PC-3 (cell line): ENCODE measurements at places on chromosomes 2 and 18.
A peak's percentile ranks its signal among the peaks of the same experiment; 100 is the strongest.

GRCh38 chr18:5159080-5159479 lies 38.0 kb downstream of the AKAIN1 start:
- DNase-seq = no peak

DNA sequence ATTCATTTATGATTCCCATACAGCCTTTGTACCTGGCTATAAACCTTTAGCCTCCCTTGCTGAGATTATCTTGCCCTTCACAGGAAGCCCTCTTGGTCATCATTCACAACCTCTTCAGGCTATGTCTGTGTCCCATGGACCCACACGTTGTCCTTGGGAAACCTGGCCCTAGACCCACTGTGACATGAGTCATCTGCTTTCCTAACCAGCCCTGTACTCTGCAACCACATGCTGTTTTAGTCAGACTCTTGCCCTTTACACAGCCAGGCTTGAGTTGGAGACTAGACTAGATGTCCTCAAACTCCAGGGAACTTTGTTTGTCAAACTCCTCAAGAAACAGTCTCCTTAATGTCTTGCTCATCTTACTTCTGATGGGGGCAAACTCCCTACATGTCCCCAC lies 229.3 kb upstream of the ZSWIM2 start:
- DNase-seq = peak; percentile 21

GRCh38 chr18:10139783-10140410 lies 226.1 kb downstream of the VAPA start:
- DNase-seq = peak; percentile 49

DNA sequence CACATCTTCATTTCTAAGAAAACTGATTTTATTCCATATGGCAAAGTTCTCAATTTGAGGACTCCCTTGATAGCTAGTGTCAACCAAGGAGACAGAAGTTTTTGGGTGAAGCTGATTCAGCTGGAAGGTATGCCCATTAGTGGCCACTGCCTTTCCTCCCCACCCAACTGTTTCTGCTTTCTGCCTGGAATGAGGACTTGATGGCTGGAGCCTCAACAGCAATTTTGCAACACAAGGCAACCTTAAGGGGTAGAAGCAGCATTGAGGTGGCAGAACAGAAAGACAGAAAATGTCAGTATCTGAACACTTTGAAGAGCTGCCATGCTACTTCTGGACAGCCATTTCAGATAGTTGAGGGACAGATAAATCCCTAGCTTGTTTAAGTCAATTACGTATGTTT lies 47.0 kb downstream of the INHBB start:
- DNase-seq = peak; percentile 27

GRCh38 chr2:160427629-160428404 lies 65.8 kb downstream of the RBMS1 start:
- DNase-seq = no peak

DNA sequence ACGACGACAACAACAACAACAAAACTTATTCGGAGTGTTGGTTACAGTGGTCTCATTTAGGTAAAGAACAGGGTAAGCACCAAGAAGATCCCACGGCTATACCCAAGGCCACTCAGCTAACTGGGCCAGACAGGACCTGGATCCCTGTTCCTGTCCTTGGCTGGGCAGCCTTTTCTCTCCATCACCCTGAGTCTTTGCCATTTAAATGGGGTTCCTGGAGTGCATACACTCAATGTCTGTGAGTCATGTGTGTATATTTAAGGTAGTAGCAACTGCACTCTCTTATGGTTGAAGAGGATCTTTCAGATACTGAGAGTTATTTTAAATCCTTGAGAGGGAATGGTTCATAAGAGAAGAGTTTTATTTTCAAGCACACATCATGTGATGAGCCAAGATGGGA lies 35.3 kb downstream of the ADCYAP1 start:
- DNase-seq = no peak

GRCh38 chr2:45011621-45012602 lies 2.7 kb upstream of the SIX2 start:
- no peak for DNase-seq

GRCh38 chr2:33131749-33132148 lies 185.0 kb downstream of the LTBP1 start:
- DNase-seq = no peak

DNA sequence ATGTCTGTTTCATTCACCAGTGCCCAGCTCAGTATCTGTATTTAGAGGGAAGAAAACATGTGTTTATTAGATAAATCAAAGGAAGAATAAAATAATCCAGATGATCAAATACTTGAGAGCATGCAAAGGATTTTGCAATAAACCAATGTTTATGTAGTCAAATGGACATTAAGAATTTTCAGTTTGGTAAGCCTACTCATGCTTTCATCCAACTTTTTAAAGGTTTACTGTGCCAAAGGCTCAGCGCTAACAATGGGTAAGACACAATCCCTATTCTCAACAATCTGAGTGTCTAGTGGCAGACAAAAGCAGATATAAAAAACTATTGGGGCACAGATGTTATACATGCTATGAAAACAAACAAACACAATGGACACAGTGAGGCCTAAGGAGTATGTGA lies 26.3 kb downstream of the GRB14 start:
- no peak for DNase-seq

- peak; percentile 32 for DNase-seq
These were observed 794 bp upstream of the CHCHD5 start for GRCh38 chr2:112583497-112584133.

GRCh38 chr18:50563376-50563775 lies 3.5 kb downstream of the MAPK4 start:
- DNase-seq = no peak

DNA sequence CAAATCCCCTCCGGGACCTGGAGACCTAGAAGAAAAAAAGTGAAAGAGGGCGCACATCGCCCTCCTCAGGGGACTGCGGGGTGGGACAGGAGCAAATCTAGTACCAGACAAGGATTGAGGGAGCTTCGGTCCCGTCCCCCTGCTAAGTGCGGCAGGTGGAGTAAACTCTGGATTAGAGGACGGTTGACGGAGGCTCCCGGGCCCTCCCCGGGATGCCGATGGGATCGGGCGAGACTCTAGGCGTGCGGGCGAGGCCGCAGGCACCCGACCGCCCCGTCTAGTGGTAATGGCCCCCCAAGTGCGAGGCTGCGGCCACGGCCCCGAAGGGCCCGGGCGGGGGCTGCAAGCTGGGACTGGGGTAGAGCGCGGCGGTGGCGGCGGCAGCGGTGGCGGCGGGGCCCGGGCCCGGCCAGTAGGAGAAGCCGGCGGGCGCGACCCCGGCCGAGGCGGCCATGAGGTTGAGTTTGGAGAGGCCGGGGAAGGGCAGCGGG lies 3.5 kb downstream of the FEV start:
- DNase-seq = no peak

DNA sequence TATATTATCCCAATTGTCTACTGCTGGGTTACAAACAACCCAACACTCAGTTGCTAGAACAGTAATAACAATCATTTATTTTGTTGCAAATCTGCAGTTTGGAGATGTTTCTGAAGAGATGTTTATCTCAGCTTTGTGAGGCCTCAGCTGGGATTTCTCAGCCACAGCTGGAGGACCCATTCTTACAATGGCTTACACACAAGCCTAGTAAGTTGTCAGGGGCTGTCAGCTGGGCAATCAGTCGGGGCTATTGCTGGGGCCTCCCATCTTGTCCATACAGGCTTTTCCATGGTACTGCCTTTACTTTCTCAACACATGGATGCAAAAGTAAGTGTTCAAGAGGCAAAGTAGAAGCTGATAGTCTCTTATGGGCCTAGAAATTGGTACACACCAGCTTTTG lies 491.7 kb upstream of the NXPH2 start:
- DNase-seq = no peak

GRCh38 chr2:173647681-173648311 lies 293.1 kb downstream of the CDCA7 start:
- DNase-seq = no peak

- no peak for DNase-seq
These were observed 4.9 kb downstream of the CYB5A start for GRCh38 chr18:74286856-74287255.

- DNase-seq = no peak
These were observed 567.0 kb upstream of the SOX11 start for GRCh38 chr2:5125017-5125730.

DNA sequence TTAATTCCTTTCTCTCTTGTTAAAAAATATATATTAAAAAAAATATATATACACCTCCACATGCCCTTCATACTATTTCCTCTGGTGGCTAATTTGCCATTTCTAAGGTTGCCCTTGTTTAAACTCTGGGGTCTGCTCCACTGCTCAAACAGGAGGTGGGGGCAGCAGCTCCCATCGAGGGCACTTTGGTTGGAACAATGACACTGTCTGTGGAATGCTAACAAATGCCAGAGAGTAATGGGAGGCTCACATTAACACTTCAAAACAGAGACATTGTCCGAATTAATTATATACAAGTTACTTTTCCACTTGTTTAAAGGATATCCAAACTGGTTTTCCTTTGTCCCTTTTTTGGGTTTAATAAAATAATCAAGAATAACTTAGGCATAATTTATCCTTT lies 58.8 kb upstream of the CD302 start:
- DNase-seq = no peak

DNA sequence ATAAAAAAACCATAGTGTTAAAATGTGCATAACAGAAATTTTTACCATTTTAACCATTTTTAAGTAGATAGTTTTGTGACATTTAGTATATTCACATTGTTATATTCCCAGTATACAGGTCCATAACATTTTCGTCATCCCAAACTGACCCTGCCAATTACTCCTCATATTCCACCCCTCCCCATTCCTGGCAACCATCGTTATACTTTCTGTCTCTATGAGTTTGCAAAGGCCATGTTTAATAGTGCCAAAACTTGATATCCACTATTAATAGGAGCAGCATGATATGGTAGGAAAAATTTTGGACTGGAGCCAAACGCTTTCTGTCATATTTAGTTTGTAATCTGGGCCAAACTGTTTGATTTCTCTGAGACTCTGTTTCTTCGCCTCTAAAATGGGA lies 30.9 kb downstream of the PLCL1 start:
- no peak for DNase-seq

GRCh38 chr2:227368574-227368973 lies 10.5 kb downstream of the TM4SF20 start:
- DNase-seq = no peak

DNA sequence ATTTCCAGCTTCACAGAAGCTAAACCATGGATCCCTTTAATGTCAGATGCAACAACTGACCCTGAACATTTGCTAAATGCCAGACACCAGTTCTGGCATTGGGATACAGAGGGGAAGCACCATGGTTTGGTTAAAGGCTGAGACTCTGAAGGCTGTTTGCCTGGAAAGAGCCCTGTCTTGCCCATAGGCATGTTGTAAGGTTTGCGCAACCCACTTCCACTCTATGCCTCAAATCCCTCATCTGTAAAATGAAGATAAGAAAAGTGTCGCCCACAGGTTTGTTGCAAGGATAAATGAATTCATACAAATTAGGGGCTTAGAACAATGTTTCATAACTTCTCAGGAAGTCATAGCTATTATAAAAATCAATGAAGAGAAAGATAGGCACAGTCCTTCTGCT lies 380.9 kb upstream of the GYPC start:
- no peak for DNase-seq

DNA sequence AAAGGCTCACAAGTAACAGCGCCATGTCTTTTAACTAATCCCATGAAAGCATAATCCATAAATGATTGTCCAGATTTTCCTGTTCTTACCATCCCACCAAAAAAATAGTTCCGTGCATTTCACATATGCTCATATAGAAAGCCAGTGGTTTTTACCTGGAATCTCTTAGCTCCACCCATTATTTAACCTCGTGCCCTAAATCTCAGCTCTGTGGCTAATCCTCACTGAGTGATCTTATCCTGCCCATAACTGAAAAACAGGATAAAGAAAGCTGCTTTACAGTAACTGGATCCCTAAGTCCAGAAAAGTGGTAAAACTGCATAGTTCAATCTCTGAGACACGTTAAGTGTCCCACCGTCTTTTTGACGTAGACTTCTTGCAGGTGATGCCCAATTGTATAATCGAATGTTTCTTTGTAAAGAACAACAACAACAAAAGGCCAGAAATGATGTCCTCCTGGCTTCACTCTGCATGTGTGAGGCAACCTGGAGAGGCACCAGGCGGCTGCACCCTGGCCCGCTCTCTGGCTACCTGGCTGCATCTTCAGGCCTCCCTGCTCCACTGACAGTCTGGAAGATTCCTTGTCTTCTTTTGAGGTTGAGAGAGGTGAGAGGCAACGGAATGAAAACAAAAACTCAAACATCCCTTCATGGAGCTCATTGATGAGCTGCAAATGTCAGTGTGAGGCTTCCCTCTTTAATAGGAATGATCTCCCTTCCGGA lies 38.6 kb downstream of the FEZ2 start:
- DNase-seq = no peak

GRCh38 chr2:26770986-26771586 lies 7.0 kb downstream of the SLC35F6 start:
- peak; percentile 52 for DNase-seq

GRCh38 chr18:1104181-1104881 lies 199.7 kb downstream of the ADCYAP1 start:
- peak; percentile 64 for DNase-seq

DNA sequence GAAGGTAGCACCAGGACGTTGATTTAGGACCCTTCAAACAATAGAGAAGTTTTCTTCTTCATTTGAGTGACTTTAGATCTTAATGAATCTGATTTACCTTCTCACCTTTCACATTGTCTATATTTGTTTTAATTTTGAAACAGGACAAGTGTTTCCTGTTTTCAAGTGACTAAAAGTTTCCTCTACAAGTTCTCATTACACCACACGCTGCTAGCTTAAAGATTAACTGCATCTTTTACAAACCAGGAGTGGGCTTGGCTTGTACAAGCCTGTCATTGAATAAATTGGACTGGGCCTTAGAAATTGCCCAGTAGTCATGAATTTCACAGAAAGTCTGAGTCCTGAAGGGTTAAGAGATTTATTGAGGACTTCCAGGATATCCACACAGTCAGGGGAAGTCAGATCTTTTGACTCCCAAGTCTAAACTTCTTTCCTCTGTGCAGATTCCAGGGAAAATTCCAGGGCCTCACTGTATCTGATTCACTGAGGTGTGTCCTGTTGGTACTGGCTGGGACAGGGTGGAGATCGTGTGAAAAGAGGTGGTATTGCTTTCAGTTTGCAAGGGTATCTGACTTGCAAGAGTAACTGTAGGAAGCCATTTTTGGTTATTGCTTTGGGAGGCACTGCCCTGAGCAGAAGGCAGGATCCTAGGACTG lies 3.4 kb downstream of the SGPP2 start:
- DNase-seq = no peak

GRCh38 chr2:239845968-239846367 lies 179.2 kb downstream of the NDUFA10 start:
- DNase-seq = no peak

- DNase-seq = no peak
These were observed 127.6 kb downstream of the RAB3GAP1 start for GRCh38 chr2:135179689-135180088.

DNA sequence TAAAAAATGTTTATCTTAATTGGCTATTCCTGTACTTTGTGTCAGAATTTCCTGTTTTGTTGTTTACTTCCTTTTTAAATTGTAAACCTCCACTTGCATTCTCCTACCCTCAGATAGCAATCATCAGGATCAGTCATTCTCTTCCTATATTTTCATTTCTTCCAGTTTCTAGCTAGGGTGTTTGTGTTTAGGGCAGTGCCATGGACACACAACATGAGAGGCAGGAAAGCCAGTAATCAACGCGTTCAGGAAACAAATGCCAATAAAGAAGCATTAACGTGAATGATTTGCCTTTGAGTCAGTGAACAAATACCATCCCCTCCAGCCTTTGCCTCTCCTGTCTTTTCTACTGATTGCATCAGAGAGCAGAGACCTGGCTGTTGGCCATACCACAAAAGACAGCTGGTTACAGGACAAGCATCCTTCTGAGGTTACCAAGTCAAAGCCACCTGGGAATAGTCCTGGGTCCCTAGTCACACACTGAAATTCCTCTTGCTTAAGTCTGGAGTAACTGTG lies 56.7 kb upstream of the FHL2 start:
- DNase-seq = peak; percentile 100
